ENCODE measurements at places on chromosomes 16 and 17.
A peak's percentile ranks its signal among the peaks of the same experiment; 100 is the strongest.

GRCh38 chr16:3595110-3595486, 16.3 kb downstream of the SLX4 start:
- DNase-seq: no peak

- DNase-seq: no peak
Measured at GRCh38 chr16:88926374-88926990, 50.5 kb downstream of the CBFA2T3 start.

- DNase-seq: peak; percentile 26
Measured at GRCh38 chr17:54085934-54086333, 263.2 kb downstream of the KIF2B start.

- no peak for DNase-seq
Measured at GRCh38 chr16:30894540-30895368, 877 bp upstream of the BCL7C start.

- no peak for DNase-seq
Measured at GRCh38 chr16:28865722-28866453, 2.2 kb downstream of the SH2B1 start.

GRCh38 chr17:40952661-40953060, 14.1 kb downstream of the KRT39 start:
- no peak for DNase-seq

DNA sequence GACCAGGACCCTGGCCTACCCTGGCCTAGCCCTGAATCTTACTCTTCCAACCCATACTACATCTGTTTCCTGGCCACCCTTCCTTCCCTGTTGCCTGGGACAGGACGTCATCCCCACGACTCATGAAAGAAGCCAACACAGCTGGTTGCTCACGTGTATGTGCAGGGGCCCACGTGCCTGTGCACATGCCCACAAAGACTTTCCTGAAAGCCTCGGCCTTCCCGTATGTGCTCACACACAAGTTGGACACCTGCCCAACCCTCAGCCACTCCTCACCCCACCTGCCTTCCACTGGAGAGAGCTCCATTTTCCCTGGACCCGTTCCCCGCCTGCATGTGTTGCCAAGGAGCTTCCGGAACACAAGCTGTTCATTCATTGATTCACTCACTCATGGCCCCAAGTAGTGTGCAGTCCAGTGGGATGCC, 7.0 kb downstream of the PLXDC1 start:
- no peak for DNase-seq

GRCh38 chr17:79113699-79114457, 39.3 kb downstream of the ENGASE start:
- DNase-seq: no peak

DNA sequence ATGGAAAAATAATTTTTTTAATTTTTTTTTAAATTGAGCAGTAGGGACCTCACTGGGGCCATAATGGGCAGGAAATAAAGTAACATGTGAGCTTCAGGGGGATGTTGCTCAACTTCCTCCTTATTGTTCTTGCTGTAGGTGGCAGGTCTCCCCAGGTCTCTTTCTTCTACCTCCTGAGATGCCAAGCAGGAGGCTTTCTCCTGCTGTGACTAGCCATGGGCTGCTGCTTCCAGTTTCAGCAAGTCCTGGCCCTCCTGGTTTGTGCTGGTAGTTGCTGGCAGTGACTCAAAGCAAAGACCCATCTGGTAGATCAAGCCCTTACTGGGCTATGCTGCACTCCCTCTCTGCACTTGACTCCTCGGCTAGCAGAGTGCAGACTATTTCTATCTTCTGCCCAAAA, 2.3 kb downstream of the DPEP2NB start:
- DNase-seq: no peak

DNA sequence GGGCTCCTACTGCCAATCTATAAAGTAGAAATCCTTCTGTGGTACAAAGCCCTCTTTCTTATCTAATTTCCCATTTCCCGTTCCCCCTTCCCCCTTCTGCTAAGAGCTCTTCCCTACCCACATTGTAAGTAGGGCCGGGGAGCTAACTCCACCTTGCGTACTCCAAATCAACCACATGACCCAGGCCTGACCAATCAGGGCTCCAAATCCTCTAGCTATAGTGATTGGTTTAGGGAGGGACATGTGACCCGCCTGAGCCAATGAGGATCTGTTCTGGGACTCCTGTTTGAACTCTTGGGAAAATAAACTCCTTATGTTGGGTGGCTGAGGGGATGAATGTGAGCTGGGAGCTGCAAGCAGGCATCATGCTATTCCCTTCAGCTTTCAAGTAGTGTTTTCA, 40.9 kb upstream of the MEOX1 start:
- DNase-seq: peak; percentile 44

DNA sequence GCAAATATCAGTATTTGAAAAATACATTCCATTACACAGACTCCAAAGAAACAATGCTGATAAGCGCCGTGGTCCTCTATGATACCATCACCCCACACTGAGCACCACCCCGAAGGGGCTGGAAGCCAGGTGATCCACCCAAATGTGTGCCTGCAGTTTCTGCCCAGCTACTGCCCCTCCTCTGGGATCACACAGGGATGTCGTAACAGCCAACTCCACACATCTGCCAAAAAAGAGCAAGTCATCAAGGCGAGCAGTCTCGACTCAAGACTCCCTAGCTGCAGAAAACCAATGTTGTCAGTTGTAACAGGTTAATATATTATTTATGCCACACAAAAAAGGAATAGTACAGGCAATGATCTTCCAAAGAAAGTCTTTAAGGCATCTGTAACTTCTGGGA, 21.0 kb downstream of the CYB5D2 start:
- no peak for DNase-seq

DNA sequence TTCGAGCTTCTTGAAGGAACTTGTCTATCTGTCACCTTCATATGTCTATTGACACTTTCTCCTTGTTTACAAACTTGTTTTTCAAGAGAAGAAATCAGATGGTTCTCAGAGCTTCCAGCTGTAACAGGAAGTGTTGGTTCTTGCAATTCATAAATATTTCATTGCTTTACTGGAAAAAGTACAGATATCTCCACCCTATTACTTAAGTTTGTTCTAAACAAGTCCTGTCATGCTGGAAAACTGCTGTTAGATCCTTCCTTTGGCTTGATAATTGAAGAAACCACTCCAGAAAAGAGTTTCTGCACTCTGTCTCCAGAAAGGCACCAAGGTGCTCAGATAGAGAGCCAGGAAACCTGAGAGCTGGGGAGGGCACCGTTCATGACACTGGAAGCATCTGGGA, 181.6 kb downstream of the DNAH9 start:
- DNase-seq: no peak

DNA sequence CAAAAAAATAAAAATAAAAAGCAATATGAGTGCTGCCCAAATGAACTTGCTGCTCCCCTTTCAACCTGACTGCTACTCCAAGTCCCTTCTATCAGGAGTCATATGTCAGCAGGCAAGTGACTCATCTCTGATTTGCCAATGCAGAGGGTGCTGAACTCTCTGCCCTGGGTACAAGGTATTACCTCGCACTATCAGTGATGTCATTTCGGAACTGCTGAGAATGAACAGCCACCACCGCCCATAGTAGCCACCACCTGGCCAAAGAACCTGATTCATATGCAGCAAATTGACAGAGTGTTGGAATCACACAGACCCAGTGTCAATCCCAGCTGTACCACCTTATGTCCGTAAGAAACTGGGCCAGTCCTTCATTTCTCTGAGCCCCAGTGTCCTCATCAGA, 31.2 kb downstream of the LYRM9 start:
- DNase-seq: no peak

GRCh38 chr16:49674351-49674851, 181.5 kb downstream of the ZNF423 start:
- no peak for DNase-seq

DNA sequence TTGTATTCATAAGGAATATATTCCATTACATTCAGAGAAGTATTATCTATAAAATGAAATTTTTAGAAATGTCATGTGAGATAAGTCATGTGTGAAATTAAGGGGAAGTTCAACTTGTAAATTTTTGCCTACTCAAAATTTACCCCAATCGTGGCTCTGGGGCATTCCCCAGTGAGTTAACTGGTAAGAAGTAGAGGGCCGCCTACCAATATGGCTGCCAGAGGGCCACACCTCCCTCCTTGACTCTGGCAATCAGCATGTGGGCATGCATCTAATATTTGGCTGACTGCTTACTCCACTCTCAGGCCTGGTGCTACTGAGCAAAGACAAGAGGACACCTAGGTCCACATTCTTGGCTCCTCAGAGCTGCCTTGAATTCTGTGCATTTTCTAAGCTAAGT, 39.7 kb upstream of the CNTNAP4 start:
- no peak for DNase-seq

- DNase-seq: no peak
Measured at GRCh38 chr16:54657058-54657708, 273.5 kb upstream of the IRX5 start.

DNA sequence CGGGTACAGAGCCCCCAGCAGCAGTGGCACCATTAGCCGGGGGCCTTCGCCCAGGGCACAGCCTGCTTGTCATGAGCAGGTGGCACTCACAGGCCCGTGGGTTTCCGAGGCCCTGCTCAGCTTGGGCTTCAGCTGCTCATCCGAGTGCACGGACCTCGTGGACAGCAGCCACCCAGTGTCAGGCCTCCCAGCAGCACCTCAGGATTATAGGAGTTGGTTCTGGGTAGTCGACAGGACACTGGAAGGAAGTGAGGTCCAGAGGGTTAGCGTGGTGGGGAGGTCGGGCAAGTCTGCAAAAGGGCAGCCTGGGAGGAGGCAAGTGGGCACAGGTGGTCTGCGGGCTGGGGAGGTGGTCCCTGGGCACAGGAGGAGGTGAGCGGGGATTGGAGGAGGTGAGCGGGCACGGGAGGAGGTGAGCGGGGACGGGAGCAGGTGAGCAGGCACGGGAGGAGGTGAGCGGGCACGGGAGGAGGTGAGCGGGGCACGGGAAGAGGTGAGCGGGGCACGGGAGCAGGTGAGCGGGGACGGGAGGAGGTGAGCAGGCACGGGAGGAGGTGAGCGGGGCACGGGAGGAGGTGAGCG, 5.1 kb upstream of the CPNE7 start:
- DNase-seq: no peak

- no peak for DNase-seq
Measured at GRCh38 chr16:84577034-84577803, 40.7 kb downstream of the COTL1 start.

GRCh38 chr17:66426397-66427033, 124.1 kb downstream of the PRKCA start:
- DNase-seq: no peak

DNA sequence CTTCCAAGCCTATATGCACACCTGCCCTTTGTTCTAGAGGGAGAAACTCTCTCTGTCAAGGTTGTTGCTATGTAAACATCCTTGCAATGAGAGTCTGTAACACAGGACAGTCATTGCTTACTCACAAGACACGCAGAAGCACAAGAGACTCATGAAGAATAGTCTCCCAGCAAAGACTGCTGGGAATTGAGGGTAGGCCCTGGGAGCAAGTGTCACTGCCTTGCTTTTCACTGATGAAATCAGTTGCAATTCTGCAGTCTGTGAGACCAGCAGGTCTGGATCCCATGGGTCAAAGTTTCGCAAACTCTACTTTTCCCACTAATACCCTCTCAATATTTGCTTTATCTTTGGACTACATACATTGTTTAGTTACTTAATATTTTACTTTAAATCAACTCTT, 177.4 kb downstream of the FTO start:
- no peak for DNase-seq

GRCh38 chr17:63834431-63835166, 7.1 kb upstream of the FTSJ3 start:
- peak; percentile 70 for DNase-seq

DNA sequence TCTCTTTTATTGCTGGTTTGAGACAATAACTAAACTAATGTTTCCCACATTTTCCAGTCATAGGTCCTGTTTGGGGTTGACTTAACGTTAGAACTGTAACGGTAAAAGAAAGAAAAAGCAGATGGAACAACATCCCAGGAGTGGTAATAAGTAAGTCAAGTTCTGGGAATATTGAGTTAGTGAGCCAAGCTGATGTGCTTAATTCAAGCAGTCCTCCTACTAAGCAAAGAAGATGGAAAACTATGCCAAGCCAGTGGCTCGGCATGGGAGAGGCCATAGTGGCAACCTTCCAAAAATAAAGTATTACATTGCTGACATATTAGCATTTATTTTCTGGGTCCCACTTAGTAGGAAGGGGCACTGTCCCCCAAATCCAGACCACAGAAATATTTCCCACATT, 161.7 kb upstream of the CDH5 start:
- no peak for DNase-seq

- no peak for DNase-seq
Measured at GRCh38 chr17:8466873-8467272, 31.2 kb downstream of the NDEL1 start.

Data from WTC11 (cell line).